ENCODE measurements at places on chromosomes 12 and 14.
A peak's percentile ranks its signal among the peaks of the same experiment; 100 is the strongest.

DNA sequence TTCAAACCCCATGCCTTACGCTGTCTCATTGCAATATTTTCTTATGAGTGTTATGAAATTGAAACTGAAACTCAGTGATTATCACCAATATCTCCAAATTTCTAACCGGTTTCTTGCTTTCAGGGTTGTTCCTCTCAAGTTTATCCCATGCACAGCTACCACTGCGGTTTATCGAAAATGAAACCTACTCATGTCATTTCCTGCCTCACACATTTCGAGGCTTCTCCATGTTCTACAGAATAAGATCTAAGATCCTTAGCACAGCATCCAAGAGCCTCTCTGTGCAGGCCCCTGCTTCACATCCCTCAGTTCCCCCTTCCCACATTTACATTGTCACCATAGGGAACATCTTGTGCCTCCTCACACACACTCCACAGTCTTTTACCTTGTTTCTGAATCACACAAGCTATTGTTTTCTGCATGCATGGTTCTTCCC, 45.5 kb upstream of the FAR2 start:
- DNase-seq = no peak

GRCh38 chr12:19338405-19338804, 100.9 kb upstream of the AEBP2 start:
- no peak for DNase-seq

DNA sequence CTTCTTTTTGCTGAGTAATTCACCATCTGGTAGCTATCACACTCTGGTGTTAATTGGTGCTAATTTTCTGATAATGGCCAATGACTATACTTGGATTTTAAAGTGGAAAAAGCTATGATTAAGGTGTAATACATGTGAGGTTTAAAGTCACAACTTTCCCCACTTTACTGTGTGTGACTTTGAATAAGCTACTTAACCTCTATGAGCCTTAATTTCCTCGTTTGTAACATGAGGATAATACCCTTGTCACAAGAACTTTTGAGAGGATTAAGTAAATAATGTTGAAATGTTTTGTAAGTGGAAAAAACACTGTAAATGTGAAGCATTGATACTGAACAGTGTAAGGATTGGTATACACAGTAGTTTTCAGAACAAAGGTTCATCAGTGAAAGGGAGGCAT, 65.3 kb downstream of the MSRB3 start:
- no peak for DNase-seq

- peak; percentile 91 for DNase-seq
These were observed 21.8 kb upstream of the FBXO34 start for GRCh38 chr14:55249423-55249822.

DNA sequence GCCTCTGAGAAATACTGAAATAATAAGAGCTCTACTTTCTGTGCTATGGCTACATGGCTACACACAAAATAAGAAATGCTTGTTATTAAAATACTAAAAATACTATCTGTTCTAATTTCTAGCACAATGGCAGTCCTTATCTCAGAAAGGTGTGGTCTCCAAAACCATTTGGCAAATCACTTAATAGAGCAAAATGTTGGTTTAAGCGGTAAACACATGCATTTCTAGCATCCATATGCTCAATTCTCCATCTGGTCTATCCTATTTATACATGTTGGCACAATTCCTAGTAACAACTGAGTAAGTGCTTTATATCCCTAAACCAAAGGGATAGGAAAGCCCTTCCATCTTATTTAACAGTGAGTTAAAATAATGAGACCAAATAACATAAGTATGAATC, 107.0 kb downstream of the PAPLN start:
- no peak for DNase-seq

- no peak for DNase-seq
These were observed 423.7 kb downstream of the LRIG3 start for GRCh38 chr12:58496411-58497190.

DNA sequence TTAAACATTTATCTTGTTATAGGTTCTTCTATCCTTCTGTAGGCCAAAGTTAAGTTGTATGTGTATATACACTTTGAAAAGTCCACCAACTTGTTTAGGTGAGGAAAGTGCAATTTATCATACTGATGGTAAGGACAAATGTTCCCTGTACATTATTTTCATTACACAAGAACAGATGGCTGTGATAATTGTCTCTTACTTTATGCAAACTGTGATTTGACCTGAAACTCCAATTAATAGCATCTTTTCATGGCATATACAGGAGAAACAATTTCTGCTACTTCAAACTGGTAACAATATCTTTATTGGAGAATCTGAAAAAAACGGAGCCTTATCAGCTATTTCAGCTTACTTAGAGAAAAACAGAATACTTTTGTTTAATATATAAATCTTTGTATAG, 5.6 kb downstream of the TRIM9 start:
- no peak for DNase-seq

- DNase-seq = no peak
These were observed 190.2 kb downstream of the TBX5 start for GRCh38 chr12:114215746-114216145.

GRCh38 chr12:67671892-67672291, 23.3 kb downstream of the DYRK2 start:
- DNase-seq = no peak

All from WERI-Rb-1 (cell line).